ENCODE measurements at places on chromosomes 3 and 15.

GRCh38 chr3:101730839-101731238 lies 6.4 kb downstream of the CEP97 start:
- DNase-seq: no peak

GRCh38 chr3:127000119-127000518 lies 17.2 kb downstream of the PLXNA1 start:
- no peak for DNase-seq

DNA sequence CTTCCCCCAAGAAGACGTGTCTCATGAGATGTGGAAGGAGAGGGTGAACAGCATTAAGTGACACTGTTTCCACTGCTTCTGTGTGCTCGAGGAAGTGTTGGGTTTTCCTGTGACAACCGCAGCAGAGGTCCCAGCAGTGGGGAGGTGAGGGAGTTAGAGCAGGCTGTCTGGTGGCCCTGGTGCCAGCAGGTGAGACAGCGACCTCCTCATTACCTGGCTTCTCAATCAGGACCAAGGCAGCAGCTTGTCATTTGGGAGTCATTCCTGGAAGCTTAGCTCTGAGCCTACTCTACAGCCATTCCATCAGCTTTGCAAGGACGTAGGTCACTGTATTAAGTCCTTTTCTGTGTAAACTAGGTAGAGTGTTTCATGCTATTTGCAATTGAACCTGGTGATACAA lies 63.3 kb upstream of the RGMA start:
- no peak for DNase-seq

DNA sequence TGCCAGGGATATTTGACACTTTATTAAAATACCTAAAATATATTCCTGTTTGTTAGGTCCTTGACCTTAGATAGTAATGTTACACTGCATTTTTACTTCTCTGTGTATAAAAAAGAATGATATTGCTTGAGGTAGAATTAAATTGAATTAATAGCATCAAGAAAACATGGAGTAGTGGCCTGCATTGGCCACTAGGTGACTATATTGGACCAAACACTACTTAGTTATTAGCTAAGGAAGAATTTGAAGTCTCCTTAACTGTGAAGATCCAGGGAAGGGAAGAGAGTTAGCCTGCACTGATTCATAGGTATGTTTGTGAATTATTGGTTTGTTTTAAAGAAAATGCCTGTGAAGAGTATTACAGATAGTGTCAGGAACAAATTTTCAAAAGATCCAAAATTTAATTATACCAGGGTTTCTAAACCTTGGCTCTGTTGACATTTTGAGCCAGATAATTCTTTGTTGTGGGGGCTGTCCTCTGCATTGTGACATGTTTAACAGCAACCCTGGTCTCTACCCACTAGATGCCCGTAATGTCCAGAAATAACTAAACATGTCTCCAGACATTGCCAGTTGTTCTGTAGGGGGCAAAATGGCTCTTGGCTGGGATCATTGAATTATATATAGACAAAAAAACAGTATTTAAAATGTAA lies 103.6 kb upstream of the THSD4 start:
- DNase-seq: peak; percentile 14

GRCh38 chr3:18307529-18307928 lies 117.6 kb downstream of the SATB1 start:
- DNase-seq: no peak

DNA sequence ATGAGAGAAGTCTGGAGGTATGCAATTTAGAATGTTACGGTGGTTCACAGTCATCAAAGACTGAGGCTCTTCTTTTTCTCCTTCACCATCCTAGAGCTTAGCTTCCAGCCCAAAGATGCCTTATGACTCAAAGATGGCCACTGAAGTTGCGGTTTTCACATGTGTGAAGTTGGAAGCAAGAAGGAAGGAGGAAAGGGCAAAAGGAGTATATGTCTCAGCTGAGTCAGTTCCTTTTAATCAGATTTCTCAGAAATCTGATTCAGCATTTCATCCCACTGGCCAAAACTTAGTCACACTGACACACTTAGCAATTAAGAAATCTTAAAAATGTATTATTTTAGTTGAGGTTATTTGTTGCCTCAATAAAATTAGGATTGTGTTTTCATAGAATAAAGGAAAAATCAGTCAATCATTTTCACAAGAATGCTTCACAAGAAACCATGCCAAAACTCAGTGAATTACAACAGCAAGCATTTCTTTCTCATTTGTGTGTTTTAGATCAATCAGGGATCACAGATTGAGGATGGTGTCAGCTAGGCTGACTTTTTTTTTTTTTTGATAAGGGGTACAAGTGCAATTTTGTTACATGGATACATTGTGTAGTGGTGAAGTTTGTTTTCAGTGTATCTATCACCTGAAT lies 211.1 kb upstream of the GADL1 start:
- no peak for DNase-seq

DNA sequence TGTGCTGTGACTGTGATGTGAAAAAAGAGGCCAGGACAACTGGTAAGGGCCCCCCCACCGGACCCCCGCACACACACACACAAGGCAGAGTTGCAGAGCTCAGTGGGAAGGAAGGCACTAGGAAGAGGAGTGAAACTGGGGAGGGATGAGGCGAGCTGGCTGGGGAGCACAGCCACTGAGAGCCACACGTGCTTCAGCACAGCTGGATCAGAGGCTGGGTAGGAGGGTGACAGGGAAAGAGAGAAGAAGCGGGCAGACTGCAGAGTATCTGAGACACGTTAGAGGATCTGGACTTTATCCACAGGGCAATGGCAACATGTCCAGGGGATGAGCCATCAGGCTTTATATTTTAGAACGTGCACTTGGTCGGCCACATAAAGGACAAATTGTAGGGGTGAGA lies 38.0 kb upstream of the TKT start:
- no peak for DNase-seq

- no peak for DNase-seq
These were observed 145.9 kb downstream of the TNIK start for GRCh38 chr3:171314341-171314740.

- DNase-seq: no peak
These were observed 182.3 kb downstream of the EBLN2 start for GRCh38 chr3:73243740-73244139.

- DNase-seq: no peak
These were observed 40.9 kb upstream of the EPHB1 start for GRCh38 chr3:134753999-134754742.

GRCh38 chr15:96869122-96869521 lies 538.6 kb downstream of the NR2F2 start:
- no peak for DNase-seq

- DNase-seq: no peak
These were observed 3.4 kb downstream of the PLXNB1 start for GRCh38 chr3:48426401-48426909.

DNA sequence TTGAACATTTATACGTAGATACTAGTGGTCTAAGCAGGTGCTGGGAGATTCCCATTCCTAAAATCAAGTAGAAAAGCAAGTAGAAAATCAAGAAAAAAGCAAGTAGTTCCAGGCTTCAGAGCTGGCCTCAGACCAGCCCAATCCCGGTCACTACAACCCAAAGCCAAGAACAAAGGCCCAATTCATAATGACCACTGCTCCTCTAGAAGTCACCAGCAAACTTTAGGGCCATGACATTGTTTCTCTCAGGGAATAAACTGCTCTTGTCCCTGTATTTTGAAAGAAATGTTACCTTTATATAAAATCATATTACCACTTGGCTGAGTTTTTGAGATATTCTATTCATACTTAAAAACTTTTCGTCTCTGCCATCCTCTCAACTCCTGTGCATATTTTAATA lies 106.3 kb upstream of the IL12A start:
- no peak for DNase-seq

DNA sequence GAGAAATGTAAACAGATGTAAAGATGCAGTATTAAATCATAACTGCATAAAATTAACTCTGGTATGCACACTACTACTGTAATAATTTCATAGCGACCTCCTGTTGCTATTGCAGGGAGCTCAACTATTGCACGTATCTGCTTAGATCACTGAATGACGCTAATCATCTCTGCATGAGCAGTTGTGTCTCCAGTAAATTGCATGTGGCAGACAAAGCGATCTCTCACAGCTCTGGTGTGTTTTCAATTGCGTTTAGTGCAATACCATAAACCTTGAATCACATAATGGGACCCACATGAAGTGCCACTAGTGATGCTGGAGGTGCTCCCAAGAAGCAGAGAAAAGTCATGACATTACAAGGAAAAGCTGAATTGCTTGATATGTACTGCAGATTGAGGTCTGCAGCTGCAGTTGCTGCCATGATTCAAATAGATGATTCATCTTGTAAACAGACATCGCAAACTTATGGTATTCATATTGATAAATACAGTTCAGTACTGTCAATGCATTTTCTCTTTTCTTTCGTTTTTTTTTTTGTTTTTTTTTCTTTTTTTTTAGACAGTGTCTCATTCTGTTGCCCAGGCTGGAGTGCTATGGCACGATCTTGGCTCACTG lies 30.2 kb upstream of the LCTL start:
- no peak for DNase-seq

GRCh38 chr3:124336067-124336656 lies 344.2 kb upstream of the ROPN1 start:
- no peak for DNase-seq

DNA sequence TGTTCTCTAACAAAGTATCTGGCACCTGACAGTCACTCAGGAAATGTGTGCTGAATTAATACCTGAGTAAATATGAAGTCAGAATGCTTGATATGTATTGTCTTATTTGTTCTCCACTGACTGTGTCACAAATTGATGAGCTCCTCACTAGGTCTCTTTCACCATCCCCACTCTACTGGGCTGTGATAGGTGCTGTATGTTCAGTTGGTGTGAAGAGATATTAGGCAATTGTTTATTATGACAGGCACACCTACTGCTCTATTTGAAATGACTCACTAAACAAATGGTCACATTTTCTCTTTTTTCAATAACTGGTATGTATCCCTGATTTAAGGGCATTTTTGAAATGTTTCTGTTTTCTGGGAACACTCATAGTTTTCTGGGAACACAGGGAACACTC lies 25.2 kb upstream of the CCDC39 start:
- DNase-seq: no peak

GRCh38 chr15:41494190-41494921 lies 682 bp downstream of the ITPKA start:
- DNase-seq: peak; percentile 78

DNA sequence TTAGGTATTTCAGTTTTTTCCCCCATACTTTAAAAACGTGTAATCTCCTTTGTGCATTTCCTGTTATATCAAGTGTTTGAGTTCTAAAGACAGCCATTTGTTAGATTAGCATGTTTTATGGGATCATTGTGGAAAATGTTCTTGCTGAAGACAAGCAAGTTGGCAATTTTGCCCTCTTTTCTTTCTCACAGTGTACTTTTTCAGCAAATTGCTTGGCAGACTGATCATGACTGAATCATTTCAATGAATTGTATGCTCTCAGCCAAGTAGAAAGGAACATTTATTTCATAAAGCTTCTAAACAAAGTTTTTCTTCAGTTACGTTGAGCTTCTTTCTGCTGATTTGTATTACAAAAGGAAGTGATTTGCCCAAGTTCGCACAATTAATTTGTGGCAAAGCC lies 51.6 kb downstream of the ATG7 start:
- DNase-seq: no peak

- DNase-seq: no peak
These were observed 12.9 kb downstream of the IQCH start for GRCh38 chr15:67267440-67267839.

DNA sequence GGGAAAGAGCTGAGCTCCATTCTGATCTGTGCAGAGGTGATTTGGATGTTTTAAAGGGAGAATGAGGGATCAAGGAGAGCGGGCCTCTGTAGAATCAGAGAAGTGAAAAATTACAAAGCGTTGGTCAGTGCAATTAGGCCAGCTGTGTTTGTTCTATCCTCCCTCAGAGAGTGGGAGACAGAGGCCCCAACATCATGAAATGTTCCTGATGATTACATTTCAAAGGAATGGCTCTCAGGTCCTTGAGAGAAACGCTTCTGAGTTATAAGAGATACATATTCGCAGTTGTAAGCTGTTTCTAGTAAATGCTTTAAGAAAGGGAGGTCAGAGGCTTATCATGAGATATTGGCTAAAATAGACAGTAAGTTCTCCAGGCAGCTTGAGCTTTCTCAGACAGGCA lies 15.7 kb upstream of the CAND2 start:
- DNase-seq: no peak

- no peak for DNase-seq
These were observed 75.8 kb upstream of the MB21D2 start for GRCh38 chr3:192993411-192993810.

GRCh38 chr3:76400141-76400540 lies 614.8 kb upstream of the ZNF717 start:
- no peak for DNase-seq

Measured in HuH-7 (cell line).